HFF-Myc (cell line): ENCODE measurements at places on chromosomes 5 and 9.
A peak's percentile ranks its signal among the peaks of the same experiment; 100 is the strongest.

- no peak for DNase-seq
These were observed 155.3 kb downstream of the MACROH2A1 start for GRCh38 chr5:135243556-135244285.

DNA sequence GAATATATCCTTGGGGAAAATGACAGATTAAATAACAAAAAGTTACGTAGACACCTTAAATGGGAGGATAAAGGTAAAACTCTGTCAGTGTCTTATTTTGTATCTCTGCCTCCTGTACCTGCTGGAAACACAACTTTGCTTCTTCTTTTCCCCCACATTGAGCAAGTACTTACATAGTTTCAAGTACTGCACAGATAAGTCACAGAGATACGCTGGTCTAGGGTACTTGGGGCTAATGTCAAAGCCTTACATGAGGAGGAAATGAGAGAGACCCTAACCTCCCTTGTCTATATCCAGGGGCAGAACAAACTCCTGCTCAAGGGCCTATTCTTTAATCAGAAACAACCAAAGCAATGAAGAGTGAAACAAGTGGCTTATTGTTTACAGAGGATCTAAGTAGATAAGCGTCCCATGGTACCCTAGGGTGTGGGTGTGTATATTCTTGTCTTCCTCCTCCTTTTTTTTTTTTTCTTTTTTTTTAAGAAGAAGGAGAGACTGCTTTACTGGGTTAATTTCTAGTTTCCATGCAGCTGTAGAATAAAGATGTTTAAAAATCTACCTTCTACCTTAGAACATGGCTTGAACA, 43.1 kb downstream of the ELL2 start:
- no peak for DNase-seq

DNA sequence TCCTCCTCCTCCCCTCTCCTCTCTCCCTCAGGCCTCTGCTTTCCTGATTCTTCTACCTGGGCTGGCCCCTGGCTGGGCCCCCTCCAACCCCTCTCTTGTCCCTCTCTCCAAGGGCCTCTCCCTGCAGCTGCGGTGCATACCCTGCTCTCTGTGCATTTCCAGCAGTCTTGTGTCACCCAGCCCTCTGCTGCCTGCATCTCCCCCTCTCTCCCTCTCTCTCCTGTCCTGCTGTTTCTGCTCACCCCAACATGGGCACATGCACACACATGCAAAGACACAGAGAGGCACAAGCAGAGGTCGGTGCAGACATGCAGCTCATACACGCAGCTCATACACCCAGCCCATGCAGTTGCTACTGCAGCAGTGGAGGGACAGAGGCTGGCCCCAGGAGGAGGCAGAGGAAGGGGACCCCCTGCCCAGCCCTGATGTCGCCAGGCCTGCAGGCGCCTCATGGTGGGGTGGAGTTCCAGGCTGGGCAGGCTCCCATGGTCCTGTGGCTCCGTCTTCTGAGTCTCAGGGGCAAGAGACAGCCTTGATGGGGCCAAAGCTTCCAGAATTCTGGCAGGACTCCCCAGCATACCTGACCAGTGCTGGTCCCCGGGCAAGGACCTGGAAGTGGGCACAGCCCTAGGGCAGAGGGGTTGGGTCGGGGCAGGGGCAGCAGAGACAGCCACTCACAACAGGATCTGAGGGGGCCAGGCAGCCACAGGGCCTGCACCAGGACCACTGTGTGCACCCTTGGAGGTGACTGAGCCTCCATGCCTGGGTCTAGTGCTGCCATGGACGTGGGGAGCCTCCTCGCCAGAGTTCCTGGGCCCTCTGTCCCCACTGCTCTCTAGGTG, 216.9 kb downstream of the C9orf50 start:
- DNase-seq, result no peak

- DNase-seq, result no peak
These were observed 10.5 kb downstream of the SUSD3 start for GRCh38 chr9:93068956-93069355.

GRCh38 chr5:84273517-84273883, 111.2 kb downstream of the EDIL3 start:
- DNase-seq, result no peak

DNA sequence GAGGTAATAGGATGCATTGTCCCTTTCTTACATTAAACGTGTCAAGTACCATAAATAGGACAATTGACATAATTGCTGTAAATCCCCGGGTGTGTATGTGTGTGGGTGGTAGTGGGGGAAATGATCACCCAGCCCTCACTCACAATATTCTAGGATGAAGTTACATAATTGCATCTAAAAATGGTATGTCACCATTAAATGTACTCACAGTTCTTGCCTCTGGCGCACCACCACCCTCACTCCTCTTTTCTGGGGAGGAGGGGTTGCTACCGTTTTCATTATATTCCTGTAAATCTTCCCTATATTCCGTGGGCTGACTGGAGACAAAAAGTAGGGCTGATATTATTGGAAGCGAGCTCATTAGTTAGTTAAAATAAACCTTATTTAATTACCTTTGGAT, 563.8 kb downstream of the TLR4 start:
- no peak for DNase-seq

GRCh38 chr5:129541648-129542251, 81.7 kb downstream of the ADAMTS19 start:
- DNase-seq, result peak; percentile 12

DNA sequence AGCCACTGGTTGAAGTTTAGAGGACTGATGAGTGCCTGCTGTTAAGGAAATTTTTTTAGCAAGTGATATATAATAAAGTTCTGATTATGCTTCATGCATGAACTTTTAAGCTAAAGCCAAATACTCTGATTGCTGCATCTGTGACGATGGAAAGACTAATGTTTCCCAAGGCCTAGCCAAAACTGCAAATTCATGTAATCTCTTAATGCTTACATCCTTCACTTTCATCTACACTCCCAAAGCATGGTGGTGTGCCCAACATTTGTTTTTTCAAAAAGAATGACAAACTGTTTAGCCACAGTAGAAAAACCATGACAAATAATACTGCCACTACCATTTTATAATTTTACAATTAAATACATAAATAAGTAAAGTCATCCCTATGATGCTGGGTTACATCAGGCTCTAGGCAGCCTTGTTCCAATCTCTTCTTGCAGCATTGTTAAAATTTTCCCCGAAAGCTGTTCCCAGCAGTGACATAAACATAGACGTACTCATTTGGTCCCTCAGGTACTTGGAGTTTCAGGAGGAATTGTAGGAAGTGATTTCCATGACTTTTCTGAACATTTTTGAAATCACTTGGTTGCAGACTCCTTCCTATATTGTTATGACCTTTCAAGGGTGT, 625.3 kb upstream of the DMAC1 start:
- DNase-seq, result no peak

DNA sequence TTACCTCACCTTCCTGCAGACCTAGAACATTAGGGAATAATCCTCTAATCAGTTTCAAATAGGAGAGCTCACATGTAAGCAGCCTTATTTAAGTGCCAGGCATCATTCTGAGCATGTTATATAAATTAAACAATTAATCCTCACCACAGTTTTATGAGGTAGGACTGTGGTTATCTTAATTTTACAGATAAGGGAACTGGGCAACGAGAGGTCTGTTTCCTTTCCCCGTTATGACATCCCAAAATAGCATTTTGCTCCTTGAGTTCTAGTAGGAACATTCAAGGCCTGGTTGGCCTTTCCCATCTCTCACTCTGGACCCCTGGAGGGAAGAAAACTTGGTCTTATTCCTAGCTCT, 19.1 kb upstream of the IFNB1 start:
- no peak for DNase-seq

GRCh38 chr5:168169791-168170190, 121.7 kb upstream of the WWC1 start:
- no peak for DNase-seq
